Aortic smooth muscle cell (primary cell): ENCODE measurements at places on chromosomes 5 and 9. TPM values are rescaled to one million over a fixed set of nuclear protein-coding genes. Genes with fewer than 3 reads are reported as not detected.

RGMB gene
- 26.4 and 30.3 TPM in 2 replicates for total RNA-seq

NKD2 gene
- total RNA-seq, result 0.13 and 3.7 TPM in 2 replicates

RAD17 gene
- 16.0 and 16.8 TPM in 2 replicates for total RNA-seq

PPP2R2B gene
- 0.75 and 0.79 TPM in 2 replicates for total RNA-seq

KDM3B gene
- 39.6 and 45.8 TPM in 2 replicates for total RNA-seq

ADAMTS16 gene
- total RNA-seq, result under 0.01 TPM in 1 of 2 replicates, not detected in the other

SLIT3 gene
- total RNA-seq, result 19.6 and 42.5 TPM in 2 replicates

PLEKHG4B gene
- total RNA-seq, result not detected in 2 replicates

NADK2 gene
- 20.1 and 23.7 TPM in 2 replicates for total RNA-seq

RCL1 gene
- total RNA-seq, result 10.4 and 14.8 TPM in 2 replicates

DMGDH gene
- 1.7 and 2.1 TPM in 2 replicates for total RNA-seq

SPATA31A3 gene
- not detected in 2 replicates for total RNA-seq

PPP3R2 gene
- total RNA-seq, result not detected in 2 replicates

PTBP3 gene
- total RNA-seq, result 12.9 and 13.4 TPM in 2 replicates

SYK gene
- total RNA-seq, result under 0.01 TPM in 1 of 2 replicates, not detected in the other

PLPP6 gene
- total RNA-seq, result 5.5 and 7.3 TPM in 2 replicates

C5orf52 gene
- not detected in 2 replicates for total RNA-seq

PCDHA9 gene
- total RNA-seq, result under 0.01 and 0.06 TPM in 2 replicates

PLAC8L1 gene
- 0.25 and 0.40 TPM in 2 replicates for total RNA-seq

SH3RF2 gene
- total RNA-seq, result 1.8 and 2.3 TPM in 2 replicates

IL5 gene
- not detected in 2 replicates for total RNA-seq

LEAP2 gene
- total RNA-seq, result 0.06 and 0.26 TPM in 2 replicates

PCDHA4 gene
- total RNA-seq, result 0.26 and 0.37 TPM in 2 replicates

PCDHGA6 gene
- 3.3 and 5.3 TPM in 2 replicates for total RNA-seq

TAF11L10 gene
- total RNA-seq, result not detected in 2 replicates

FGF10 gene
- 0.19 and 3.0 TPM in 2 replicates for total RNA-seq

ANGPTL2 gene
- 44.6 and 56.7 TPM in 2 replicates for total RNA-seq

TMC1 gene
- total RNA-seq, result 0.53 and 0.93 TPM in 2 replicates
